Neuronal stem cell (in vitro differentiated cells): ENCODE measurements at places on chromosomes 1 and 21.

GRCh38 chr1:26078286-26079177, 11.1 kb upstream of the TRIM63 start:
- DNase-seq, result no peak

DNA sequence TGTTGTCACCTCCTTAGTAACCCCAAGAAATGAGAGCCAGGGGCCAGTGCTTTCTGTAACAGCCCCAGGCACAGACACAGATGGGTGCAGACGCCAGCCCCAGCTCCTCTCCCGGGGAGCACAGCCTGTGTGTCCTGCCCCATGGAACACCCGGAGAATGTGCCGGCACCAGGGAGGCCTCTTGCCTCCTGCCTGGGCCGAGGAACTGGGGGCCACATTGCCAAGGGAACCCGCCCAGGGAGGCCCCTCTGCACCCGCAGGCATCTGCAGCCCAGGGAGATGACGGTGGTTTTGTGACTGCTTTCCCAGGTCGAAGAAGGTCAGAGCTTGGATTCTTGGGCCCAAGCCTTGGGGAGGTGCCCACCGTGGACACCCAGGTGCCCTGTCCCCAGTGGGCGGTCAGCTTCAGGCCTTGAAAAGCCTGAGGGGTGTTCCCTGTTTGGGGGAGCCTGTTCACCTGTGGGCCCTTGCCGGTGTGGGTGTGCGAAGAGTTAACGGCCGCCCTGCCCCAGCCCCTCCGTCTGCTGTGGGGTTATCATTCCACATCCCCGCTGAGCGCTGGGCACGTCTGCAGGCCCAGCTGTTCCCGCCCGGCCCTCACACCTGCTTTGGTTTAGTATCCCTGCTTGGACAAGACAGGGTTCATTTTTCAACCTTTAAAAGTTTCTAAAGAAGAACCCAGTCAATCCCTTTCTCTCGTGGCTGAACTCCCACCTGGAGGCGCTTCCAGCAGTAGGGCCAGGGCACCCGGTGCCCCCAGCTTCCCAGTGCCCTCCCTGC, 62.5 kb downstream of the MORN1 start:
- no peak for DNase-seq

GRCh38 chr1:39425151-39425550, 66.3 kb upstream of the BMP8A start:
- no peak for DNase-seq

DNA sequence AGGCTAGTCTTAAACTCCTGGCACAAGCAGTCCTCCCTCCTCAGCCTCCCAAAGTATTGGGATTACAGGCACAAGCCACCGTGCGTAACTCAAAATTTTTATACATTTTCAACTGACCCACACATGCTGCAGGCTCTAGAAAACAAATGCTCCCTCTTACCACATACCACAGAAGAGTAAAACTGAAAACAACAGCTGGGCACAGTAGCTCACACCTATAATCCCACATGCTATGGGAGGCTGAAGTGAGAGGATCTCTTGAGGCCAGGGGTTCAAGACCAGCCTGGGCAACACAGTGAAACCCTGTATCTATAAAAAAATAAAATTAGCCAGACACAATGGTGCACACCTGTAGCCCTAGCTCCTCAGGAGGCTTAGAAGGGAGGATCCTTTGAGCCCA, 56.7 kb downstream of the AKT3 start:
- no peak for DNase-seq

DNA sequence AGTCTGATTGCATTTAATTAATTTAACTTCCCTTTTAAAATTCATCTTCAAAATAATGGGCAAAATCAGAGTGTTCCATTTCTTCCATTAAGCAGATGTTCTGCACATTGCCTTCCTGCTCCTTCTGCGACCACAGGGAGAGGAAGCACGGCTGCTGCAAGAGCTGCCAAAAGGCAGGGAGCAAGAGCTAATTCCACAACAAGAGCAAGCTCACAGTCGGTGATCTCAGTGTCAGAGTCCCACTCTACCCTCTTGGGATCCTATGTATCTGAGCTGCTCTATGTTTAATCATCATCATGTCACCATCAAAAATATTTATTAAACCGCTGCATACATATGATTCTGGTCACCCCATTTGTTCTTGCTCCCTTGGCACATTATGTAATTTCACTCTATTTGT, 255.3 kb upstream of the CAMK1G start:
- DNase-seq, result no peak

GRCh38 chr1:226886122-226886901, 15.9 kb downstream of the PSEN2 start:
- no peak for DNase-seq

- DNase-seq, result no peak
Measured at GRCh38 chr21:34135330-34135729, 62.0 kb downstream of the MRPS6 start.

DNA sequence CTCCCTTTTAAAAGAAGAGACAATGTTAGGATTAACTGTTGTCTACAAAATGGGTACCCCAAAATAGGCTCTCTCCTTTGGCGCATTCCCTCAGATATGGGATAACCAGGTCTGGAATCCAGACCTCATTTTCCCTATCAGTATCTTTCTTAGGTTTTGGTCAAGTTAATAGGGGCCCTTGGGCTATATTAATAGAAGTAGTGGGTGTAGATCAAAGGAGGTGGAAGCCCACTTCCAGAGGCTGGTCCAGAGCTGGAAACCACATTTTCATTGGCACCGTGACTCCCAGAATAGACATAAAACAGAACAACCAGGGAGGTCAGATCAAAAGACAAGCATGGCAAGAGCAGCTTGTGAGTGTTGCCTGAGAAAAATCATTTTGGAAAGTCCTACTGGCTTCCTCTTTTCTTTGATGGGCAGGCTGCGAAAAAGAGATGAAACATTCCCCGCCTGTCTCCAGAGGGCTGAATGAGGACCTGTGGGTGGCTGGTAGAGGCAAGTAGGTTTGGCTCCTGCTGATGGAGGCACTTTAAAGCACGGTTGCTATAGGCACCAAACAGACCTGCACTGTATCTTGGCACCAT, 25.8 kb upstream of the KIF21B start:
- no peak for DNase-seq

DNA sequence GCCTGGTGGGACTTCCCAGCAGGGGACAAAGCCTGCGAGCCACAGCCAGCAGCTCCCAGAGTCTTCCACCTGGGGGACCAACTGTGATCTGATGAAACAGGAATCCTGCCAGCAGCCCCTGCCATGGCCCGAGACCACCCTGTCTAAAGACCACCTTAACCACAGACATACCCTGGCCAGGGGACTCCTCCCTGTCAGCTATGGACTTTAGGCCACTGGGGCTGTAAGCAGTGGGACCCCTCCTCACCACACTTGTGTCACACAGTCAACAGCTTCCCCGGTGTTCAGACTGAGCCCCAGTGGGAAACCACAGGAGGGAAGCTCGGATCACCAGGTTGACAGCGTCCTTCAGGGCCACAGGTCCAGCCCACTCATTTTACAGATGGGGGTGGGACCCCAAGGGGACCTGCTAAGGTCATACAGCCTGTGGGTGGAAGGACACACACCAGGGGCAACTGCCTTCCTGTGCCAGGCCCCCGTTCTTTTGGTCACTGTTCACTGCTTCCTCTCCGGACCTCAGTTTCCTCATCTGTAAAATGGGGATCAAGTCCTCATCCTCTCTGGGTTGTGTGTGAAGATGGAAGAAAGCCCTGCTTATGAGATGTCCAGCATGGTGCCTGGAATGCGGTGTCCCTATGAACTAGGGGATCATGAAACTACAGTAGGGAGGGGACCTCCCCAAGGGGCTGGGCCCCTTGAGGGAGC, 11.4 kb downstream of the EPHA2 start:
- DNase-seq, result no peak

GRCh38 chr1:229230893-229231753, 39.8 kb upstream of the RAB4A start:
- DNase-seq, result no peak

DNA sequence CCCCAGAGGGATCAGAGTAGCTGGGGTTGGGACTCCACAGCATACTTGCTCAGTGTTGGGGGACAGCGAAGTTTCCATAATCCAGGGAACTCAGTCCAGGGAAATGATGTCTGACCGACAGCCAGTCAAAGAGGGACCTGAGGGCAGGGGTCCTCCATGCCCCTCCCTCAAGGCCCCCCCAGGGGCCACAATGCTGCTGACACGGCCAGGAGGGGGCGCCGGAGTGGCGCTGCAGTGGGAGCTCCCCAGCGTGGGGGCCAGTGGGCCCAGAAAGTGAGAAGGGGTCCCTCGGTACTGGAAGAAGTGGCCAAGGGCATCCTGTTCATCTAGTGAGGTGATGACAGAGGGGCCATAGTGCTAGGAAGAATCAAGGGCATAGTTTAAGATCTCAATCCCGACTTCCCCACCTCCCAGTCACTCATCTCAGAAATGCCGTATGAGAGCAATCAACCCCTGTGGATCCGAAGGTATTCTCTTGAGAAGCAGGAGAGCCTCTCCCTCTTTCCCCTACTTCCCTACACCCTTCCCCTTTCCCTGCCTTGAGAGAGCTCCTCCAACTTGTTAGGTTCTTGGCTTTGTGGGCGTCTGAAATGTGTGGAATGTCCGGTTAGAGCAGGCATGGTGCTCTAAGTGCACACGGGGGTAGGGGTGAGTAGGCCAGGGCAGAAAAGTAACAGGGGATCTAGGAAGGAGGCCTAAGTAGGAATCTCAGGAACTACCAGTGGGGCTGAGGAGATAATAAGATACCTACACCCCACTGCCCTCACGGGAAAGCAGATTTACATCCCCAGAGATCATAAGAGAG, 4.1 kb downstream of the NUDT17 start:
- no peak for DNase-seq

GRCh38 chr1:90881034-90881433, 140.8 kb downstream of the ZNF644 start:
- no peak for DNase-seq

DNA sequence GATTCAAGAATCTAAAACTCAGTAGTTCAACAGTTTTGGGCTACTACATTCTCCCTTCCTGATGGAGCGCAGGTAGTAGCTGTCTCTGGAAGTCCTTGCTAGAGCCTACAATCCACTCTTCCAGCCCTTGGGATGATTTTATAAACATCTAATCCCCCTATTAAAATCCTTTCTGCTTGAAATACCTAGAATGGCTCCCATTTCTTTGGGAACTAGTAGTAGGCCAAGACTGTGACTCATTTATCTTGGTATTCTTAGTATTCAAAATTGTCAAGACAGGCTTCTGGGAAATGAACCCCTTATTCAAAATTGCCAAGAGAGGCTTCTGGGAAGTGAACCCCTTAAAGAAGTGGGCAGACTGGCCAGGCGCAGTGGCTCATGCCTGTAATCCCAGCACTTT, 142.5 kb upstream of the FGGY start:
- no peak for DNase-seq

DNA sequence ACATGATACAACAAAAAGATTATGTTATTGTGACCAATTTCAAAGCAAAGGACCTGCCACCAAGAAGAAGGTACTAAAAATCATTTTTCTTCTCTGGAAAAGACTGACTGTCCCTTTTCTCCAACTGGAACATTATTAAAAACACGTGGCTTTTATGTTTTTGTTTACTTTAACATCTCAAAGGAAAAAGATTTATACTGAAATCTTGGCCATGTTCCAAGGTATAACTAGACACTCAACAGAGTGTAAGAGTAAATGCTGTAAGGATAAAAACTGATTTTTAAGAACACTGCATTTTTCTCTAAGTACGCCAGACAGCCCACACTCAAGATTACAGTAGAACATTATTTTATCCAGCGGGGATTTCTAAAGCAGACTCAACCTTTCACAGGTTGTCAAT, 62.1 kb downstream of the BRWD1 start:
- no peak for DNase-seq

DNA sequence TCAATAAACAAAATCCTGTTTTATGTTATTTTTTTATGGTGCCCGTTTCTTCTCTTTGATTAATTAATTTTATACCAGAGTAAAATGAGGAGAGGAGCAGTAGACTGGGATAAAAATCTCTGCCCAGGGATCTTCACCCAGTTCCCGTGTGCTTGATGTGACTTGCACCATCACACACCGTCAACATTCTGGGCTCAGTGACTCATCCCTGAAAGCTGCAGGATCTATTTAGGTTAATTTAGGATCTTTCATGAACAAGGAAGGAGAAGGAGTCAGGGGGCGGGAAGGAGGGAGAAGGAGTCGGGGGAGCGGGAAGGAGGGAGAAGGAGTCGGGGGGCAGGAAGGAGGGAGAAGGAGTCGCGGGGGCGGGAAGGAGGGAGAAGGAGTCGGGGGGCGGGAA, 182.4 kb downstream of the SMYD3 start:
- DNase-seq, result peak; percentile 17

- no peak for DNase-seq
Measured at GRCh38 chr1:55466921-55467320, 251.8 kb upstream of the USP24 start.

- no peak for DNase-seq
Measured at GRCh38 chr1:11664336-11665065, 501 bp downstream of the FBXO6 start.
